ENCODE measurements at places on chromosomes 11 and 22.

DNA sequence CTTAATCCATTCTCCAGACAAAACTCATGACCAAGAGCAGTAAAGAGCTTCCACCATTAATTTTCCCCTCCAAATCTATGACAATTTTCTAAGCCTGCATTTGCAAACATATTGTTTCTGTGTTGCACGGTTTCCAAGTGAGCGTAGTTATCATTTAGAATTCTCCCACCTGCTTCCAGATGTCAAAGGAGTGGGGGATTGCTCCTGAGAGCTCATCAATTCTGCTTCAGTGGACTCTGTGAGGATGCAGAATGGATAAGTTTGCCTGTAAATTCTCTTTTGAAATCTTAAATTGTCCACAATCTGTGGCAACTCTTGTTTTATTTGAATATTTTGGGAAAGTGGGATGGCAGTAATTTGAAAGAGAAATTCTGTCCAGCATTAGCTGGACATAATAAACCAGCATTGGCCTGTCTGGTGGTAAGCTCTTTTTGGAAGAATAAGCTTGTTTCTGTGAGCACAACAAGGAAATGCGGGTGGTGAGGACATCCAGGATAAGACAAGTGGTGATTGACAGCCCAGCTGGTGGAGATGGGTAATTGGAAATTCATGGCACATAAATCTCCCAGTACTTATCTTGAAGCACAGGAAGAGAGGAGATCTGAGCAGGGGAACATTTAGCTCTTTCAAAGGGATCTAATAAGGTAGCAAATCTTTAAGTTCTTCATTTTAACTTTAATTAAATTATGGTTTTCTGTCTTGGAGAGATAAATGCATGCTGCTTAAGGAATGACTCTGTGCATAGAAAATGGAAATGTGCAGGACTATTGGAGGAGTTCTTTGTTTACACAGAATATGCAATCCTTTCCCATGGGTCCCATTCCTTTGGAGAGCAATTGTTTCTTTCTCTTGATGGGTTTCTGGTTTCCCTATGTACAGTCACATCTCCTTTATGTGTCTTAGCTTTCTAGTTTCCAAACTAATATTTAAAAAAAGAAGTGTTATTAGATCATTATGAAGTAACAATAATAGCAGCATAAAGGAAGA is 73.2 kb downstream of the FAT3 start:
- DNase-seq, result no peak

- peak; percentile 34 for DNase-seq
These were observed 5.6 kb upstream of the TMA7B start for GRCh38 chr22:39954584-39955055.

- DNase-seq, result no peak
These were observed 89.7 kb upstream of the CARD18 start for GRCh38 chr11:105229257-105229656.

GRCh38 chr22:33386270-33386669 is 328.1 kb upstream of the SYN3 start:
- DNase-seq, result no peak

DNA sequence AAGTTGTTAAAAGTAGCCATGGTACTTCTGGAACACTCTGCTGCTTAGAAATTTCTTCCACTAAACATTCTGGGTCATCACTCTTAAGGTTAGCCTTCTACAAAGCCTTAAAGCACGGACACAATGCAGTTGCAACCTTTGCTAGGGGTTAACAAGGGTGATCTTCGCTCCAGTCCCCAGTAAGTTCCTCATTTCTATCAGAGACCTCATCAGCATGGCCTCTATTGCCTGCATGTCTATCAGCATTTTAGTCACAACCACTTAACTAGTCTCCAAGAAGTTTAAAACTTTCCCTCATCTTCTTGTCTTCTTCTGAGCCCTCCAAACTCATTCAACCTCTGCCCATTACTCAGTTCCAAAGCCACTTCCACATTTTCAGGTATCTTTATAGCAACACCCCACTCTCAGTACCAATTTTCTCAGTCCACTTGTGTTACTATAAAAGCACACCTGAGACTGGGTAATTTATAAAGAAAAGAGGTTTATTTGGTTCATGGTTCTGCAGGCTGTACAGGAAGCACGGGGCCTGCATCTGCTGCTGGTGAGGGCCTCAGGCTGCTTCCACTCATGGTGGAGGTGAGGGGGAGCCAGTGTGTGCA is 48.7 kb upstream of the TH start:
- no peak for DNase-seq

DNA sequence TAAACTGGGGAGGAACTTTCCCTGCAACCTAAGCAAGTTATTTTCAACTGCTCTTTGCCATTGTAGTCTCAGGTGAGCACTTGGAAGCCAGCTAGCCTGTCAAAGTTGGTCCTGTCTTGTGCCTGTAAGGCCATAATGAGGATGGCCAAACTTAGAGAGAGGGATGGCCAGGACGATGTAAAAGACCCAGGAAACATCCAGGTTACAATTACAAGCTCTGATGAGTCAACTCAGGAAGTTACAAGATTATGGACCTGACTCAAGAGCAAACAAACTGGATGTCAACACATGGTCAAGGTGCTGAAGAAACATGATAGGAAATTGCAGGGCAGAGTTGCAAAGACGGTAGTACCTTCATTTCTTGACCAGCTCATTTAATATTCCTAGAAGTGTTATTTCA is 1.6 kb downstream of the GTPBP1 start:
- DNase-seq, result no peak

DNA sequence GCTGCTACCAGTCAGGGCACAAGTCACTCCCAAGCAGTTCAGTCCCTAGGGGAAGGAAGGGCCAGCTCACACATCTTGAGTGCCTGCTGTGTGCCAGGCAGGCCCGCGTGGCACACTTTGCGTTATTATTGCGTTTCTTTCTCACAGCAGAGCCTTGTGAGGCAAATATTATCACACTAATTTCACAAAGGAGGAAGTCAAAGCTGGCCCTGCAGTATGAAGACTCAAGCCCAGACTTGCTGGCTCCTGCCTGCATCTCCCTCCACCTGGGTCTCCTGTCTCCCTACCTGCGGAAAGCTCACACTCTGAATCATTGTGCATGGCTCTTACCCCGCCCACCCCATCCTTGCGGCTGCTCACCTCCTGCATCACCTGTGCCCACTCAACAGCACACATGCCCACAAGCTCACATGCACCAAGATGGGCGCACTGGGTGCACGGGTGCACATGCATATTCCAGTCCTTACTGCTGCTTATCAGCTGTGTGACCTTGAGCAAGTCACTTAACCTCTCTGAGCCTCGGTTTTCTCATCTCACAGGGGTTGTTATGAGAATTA is 31.7 kb upstream of the P2RY2 start:
- no peak for DNase-seq

DNA sequence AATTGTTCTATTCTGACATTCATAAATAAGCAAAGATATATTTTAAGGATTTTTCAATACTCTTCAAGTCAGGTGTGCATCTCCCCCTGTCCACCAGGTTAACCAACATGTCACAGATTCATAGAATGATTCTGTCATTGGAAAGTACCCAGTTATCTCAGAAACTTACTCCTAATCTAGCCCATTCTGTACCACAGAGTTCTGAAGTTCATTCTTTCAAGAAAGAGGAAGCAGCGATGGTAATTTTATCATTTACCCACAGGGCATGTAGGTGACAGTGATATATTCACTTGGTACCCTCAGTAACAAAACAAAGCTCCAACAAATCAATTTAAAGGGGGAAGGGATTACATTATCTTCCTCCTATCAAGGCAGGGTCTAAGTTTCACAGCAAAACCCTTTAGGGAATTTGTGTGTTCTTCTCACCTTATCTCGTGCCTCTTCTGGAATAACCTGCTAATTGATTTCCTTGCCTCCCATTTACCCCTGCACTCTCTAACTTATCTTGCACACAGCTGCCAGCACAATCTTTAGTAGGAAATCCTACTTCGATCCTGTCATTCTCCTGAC is 19.0 kb upstream of the MPPED2 start:
- no peak for DNase-seq

GRCh38 chr11:73205661-73206343 is 12.3 kb upstream of the P2RY2 start:
- DNase-seq, result no peak

DNA sequence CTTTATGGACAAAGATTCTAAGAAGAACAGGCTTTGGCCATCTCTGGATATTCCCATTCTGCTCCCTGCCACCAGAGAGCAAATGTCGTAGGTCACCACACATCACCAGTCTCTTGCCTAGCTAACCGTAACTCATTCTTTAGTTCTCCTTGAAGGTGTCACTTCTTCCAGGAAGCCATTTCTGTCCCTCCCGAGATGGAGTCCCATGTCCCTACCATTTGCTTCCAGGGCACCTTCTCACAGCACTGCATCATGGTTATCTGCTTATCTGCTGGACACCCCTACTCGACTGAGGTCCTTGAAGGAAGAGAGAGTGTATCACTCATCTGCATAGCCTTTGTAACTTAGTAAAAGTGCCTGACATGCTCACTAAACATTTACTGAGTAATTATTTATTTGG is 47.6 kb downstream of the FAM83F start:
- DNase-seq, result no peak

- no peak for DNase-seq
These were observed 81.9 kb upstream of the PICALM start for GRCh38 chr11:86150847-86151173.

- DNase-seq, result no peak
These were observed 1.6 kb upstream of the KRTAP5-1 start for GRCh38 chr11:1586699-1587098.

GRCh38 chr11:35012467-35013191 is 96.2 kb downstream of the PDHX start:
- DNase-seq, result no peak

GRCh38 chr22:44193535-44193891 is 12.8 kb downstream of the PARVG start:
- DNase-seq, result peak; percentile 26

- DNase-seq, result no peak
These were observed 12.4 kb downstream of the MYH9 start for GRCh38 chr22:36375071-36375980.

DNA sequence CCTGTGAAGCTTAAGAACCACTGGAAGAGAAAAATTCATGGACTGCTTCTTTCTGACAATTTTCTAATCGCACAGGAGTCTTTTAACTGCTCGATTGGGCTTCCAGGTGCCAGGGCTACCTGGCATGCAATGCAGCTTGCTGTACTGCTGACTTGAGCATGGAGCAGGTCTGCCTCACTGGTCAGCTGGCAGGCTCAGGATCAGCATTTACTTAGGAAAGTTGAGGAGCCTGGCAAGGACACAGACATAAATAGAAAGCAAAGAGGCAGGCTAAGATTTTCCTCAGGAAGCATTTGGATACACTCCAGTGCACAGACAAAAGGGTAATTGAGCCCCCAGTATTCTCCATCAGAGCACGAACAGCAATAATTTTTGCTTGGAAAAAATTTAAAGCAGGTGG is 163.5 kb downstream of the CSNK2A3 start:
- DNase-seq, result no peak

- no peak for DNase-seq
These were observed 37.8 kb downstream of the GRIK4 start for GRCh38 chr11:120549346-120549745.

DNA sequence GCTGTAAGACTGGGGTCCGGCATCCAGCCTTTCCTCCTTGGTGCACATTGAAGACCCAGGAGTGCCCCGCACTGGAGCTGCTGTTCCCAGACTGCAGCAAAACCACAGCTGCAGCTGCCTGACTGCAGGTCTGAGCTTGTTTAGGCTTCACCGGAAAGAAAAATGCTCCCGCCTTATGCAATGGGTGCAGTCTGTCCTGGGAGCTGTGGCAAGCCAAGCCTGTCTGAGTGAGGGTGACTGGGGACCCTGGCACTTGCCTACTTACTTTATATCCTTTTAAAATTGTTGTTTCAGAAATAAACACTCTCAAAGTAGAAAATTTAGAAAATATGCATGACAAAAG is 23.3 kb upstream of the CD44 start:
- DNase-seq, result no peak

- no peak for DNase-seq
These were observed at the start of gene OR5W2 for GRCh38 chr11:55914482-55914881. TSS of gene OR5W2 (minus strand) at chr11:55914582. CDS start at chr11:55914582, 0 bp downstream.

DNA sequence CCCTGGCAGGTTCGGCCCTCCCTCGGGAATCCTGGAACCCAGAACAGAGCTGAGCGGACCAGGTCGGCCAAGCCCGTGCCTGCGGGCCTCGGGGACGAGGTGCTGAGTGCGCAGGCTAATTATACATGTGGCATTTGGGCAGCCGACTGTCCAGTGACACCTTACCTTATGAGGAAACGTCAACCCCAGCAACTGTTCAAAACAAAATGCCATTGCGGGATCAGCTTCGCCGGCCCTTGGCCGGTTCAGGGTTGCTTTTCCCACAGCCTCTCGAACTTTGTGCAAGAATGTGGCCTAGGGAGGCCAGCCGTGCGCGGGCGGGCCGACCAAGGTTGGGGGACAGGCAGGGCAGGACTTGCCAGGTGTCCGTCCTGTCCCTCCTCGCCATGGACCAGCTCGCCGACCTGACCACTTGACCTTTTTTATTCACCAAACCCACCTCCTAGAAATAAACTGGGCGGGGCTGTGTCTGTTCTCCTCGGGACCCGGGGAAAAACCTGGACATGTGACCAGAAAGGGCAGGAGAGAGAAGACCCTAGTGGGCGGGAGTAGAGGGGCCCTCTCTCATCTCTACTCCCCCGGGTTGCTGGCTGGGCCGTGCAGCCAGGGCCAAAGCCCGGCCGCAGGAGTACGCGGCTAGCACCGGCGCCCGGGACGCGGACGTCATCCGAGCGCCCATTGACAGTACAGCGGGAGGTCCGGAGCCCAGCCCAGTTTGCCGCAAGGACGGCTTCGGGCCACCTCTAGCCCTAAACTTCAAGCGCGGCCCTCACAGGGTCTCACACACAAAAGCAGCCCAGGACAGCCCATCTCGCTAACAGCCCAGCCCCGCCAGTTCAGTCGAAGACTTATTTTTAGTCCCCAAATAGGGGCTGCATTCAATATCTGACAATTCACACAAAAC is 134.3 kb upstream of the C11orf58 start:
- no peak for DNase-seq

GRCh38 chr11:83862691-83863090 is 576.5 kb upstream of the CCDC90B start:
- no peak for DNase-seq

DNA sequence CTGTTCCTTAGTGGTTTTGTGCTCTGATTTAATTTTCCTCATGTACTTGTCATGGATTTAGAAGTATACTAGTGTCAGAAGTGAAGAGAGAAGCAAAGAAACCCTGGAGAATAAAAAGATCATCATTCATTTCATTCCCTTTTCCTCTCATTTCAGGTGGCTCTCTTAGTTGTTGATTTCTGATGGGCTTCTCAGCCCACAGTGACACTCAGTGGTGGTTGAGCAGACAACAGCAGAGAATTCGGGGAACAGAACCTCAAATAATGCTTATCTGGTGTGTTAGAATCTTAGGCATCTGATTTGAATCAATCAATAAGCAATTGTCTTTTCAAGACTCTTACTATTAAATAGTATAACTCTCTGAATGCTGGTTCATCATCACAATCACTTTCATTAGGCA is 1289.4 kb downstream of the FAM181B start:
- DNase-seq, result no peak

- no peak for DNase-seq
These were observed 44.7 kb upstream of the TTLL12 start for GRCh38 chr22:43231724-43232034.

GRCh38 chr11:92087725-92088537 is 136.7 kb upstream of the FAT3 start:
- no peak for DNase-seq

GRCh38 chr11:71996946-71997345 is 1.8 kb upstream of the IL18BP start:
- no peak for DNase-seq

GRCh38 chr22:39408807-39409206 is 9.2 kb downstream of the TAB1 start:
- no peak for DNase-seq

All from CD4-positive, alpha-beta T cell treated with Interleukin-17A for 4 hours (primary cell).